Hepatic stellate cell (primary cell): ENCODE measurements at places on chromosomes 7 and 10.

GRCh38 chr10:2122431-2123124 lies 385.3 kb upstream of the ADARB2 start:
- no peak for DNase-seq

DNA sequence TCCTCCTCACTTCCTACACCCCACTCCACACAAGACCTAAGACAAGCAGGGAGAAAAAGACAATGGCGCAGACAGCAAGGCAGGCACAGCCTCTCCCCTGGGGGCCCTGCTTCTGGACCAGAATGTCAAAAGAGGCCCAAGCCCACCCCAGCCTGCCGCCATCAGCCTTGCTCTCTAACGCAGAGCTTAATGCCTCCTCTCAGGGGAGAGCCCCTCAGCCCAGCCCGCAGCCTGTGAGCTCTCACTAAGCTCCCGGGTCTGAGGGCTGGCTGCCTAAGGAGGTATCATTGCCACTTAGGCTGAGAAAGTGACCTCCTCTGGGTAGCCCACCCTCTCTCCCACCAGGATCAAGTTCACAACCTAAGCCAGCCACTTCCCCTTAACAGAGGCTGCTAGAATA lies 16.7 kb downstream of the SLIT1 start:
- DNase-seq, result no peak

DNA sequence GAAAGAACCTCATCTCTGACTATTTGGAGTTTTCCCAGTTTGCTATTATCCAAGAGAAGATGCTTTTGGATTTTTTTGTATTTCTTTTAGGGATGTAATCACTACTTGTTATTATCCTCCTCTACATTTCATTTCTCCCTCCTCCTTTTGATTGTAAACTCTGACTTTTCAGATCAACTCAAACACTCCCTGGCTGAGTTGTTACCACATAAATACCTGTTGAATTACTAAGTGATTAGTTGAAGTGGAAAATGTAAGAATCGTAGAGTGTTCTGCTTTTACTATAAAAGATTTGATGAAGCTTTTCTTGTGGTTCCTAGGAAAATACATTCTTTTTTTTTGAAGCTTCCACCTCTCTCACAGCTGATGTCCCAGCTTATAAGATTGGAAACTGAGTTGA lies 164.1 kb upstream of the C1GALT1 start:
- no peak for DNase-seq

DNA sequence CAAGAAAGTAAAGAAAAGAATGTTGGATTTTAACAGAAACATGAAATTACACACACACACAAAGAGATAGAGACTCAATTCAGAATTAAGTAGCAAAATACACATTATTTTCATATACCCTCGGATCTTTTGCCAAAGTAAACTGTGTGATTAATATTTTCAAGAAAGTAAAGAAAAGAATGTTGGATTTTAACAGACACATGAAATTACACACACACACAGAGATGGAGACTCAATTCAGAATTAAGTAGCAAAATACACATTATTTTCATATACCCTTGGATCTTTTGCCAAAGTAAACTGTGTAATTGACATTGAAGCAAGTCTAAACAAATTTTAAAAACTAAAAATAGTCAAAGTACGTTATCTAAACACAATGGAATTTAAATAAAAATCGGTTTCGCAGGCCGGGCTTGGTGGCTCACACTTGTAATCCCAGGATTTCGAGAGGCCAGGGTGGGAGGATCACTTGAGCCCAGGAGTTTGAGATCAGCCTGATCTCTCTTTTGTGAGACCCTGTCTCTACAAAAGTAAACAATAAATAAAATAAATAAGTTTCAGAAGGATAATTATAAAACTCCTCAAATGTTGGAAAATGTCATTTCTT lies 337.3 kb upstream of the MAGI2 start:
- DNase-seq, result no peak

GRCh38 chr10:133534417-133534816 lies 7.3 kb downstream of the CYP2E1 start:
- DNase-seq, result no peak

DNA sequence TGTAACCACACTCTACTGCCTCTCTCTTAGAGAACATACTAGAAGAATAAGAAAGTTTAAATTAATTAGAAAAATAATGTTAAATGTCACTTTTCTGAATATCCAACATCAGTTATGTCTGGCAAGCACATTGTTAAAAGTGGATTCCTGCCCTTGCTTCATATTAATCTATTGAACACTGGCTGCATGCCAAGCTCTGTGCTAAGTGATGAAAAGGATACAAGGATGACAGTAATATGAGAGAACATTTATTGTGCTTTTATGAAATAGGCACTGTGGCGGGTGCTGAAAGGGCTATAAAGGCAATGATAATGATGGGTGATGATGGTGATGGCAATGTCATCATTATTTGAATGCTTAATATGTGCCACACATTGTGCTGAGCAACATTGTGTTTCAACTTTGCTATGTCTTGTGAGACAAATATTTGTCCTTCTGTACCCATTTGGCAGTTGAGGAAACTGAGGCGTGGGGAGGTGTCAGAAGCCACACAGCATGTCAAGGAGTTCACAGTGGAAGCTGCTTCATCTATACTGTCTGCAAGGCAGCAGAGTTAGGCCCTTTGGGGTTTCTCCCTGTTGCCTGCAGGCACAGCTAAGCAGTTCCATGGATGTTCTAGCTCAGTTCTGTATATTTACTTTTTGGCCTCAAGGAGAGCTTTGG lies 64.2 kb upstream of the RAPGEF5 start:
- DNase-seq, result no peak

DNA sequence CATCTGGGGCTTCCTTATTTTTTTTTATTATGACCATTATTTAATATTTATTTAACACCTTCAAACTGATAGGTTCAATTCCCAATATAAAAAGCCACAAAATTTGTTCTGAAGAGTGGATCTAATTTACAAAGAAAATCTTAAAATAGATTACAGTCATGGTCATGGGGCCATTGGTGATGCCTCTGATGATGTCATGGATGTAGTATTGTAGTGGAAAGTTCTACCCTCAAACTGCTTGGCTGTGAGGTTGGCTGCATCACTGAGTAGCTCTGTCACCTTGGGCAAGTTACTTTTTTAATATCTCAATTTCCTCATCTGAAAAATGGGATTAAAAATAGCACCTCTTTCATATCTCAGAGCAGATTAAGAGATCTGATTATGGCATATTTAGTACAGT lies 128.5 kb downstream of the DKK1 start:
- DNase-seq, result no peak

DNA sequence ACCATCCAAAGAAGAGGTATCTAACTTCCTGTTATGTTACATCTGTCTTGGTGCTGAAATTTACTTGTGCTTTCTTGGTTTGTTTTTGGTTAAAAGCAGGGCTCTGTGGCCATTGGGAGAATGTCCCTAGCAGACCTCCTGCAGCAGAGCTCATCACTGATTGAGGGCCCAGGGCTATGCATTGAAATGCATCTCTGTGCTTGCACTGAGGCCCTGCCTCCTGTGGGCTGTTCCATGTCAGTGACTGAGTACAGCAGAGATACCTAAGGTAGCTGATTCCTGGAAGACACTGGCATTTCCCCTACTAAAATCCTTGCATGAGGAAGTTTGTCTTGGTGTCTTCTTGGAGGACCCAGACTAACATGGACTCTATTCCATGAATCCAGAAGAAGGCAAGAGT lies 213.9 kb downstream of the FRMD4A start:
- no peak for DNase-seq

DNA sequence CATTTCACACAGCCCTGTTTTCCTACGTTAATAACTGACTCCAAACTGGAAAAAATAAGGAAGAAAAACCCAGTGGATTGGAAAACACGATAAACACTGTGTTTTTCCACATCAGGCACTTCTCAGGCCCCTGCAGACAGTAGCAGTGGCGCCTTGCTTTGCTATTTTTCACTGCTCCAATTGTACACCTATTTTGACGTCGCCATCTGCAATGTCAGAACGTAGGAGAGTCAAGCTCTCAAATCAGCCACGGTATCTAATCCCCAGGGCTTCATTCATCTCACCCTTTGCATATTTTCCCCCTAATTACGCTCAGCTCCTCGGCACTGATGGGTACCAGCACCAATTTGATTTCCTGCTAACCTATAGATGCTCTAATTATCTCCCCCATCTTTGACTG lies 338.1 kb upstream of the GALNT17 start:
- no peak for DNase-seq

- no peak for DNase-seq
These were observed 527.6 kb upstream of the SORCS1 start for GRCh38 chr10:107692072-107692471.

- no peak for DNase-seq
These were observed 1.0 kb upstream of the DENND2A start for GRCh38 chr7:140641524-140642195.

GRCh38 chr7:85457911-85458310 lies 271.1 kb upstream of the SEMA3D start:
- no peak for DNase-seq

DNA sequence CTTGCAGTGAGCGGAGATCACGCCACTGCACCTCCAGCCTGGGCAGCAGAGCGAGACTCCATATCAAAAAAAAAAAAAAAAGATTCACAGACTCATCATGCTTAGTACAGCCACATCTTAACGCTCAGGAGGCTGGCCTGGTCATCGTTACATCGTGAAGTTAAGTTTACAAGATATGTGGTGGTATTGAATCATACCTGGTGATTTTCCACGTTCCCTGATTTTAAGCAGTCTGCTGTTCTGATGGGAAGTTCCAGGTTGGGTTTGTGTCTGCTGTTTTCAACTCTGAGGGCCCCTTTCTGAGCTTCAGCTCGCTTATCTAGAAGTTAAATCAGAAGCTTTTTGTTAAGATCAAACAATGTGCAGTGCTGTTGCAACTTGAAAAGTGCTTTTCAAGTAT lies 6.9 kb downstream of the PPP2R2D start:
- DNase-seq, result no peak

- DNase-seq, result peak; percentile 57
These were observed 9.9 kb upstream of the FAM180A start for GRCh38 chr7:135758531-135758932.

- no peak for DNase-seq
These were observed 6.4 kb downstream of the ZFYVE27 start for GRCh38 chr10:97743169-97743943.

DNA sequence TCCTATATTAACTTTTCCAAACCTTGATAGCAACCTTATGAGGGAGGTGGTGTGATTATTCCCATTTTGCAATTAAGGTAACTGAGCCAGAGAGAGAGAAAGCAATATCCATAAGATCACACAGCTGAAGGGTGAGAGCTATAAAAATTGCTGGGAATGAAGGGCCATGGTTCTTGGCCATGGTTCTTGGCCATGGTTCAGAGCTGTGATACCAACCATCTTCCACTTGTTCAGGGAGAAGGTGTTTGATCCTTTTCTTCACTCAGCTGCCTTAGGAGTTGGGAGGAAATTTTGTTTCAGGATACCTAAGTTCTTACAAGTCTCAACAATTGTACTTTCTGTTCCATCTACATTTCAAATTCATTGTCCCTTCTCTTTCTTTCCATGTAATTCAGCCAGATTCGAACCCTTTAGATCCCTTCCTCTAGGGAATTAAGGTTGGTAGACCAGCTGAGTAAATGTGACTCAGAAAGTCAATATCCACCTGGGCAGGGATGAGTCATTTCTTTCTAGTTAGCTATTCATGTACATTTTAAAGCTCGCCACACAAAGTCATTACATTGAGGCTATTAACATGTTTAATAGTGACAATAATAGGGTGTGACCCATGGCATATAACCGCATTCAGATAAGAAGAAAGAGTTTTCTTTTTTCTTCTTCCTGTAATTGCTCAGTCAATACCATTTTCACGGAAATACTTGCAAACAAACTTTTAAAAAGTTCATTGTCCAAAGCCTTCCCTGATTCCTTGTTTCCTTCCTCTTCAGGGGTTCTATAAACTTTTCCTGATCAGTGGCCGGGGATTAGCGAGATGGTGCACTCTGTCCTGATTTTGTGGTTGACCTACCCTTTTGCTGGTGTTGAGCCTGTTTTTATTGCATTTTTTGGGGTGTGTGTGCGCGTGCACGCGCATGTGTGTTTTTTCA lies 143.4 kb downstream of the TCF7L2 start:
- no peak for DNase-seq

DNA sequence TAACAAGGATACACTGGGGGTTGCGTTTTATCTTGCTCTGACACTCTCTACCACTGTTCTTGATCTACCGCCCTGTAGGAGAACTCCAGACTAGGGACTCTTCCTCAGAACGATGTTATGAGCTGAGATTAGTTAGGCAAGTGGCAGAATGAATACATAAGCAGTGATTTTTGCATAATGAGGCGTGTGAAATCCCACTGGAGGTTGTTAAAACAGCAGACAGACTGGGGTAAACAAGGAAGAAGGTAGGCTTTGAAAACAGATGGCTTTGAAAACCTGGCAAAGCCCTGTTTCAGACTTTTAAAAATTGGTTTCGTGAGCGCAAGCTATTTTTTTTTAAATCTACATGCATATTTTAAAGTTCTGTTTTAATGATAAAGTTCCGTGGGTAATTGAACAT lies 785.2 kb downstream of the TYW1 start:
- no peak for DNase-seq

- no peak for DNase-seq
These were observed 279.1 kb downstream of the BMPER start for GRCh38 chr7:34184466-34184865.

DNA sequence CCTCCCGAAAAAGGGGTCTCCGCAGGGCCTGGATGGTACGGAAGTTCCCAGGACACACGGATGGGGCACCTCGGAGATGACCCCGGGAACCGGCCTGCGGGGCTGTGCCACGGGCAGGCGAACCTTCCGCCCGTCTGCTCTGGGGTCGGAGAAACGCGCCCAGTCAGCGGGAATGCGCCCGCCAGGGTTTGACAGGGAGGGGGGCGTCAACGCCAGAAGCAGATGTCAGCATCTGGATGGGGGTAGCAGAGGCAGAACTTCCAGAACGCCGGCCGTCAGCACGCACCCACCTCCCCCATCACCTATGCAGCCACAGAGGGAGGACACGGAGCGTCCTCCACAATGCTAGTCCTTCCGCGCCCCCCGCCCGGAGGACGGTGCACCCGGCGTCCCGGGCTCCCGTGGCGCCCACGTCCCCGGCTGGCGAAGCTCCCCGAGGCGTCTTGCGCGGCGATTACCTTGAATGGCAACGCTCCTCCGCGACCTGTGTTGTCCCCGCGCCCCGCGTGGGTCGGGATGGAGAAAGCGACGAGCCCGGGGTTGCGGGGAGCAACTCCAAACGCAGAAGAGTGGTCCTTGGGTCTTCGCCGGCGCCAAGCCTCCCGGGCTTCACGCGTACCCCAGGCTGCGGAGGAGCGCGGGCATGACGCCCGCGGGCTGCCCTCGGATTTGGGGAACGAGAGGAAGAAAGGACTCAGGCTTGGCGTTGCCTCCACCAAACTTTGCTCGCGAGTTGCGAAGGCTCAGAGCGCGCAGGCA lies 561 bp downstream of the FGFR2 start:
- DNase-seq, result no peak

GRCh38 chr7:142668495-142668894 lies 80.8 kb upstream of the PRSS1 start:
- no peak for DNase-seq

DNA sequence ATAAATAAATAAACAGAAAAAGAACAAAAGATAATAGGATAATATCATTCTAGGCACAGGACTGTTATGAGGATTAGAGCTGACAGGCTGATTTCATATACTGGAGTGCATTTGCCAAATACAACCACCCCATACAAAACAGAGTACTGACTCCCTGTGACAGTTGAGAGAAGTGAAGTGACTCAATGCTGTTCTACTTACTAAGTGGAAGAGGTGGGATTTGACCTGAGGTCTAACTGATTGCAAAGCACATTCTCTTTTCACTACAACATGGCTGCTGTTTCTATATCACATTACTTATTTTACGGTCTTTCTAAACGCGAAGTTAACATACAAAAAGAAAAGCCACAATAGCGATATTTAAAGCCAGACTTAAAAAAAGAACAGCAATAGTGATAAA lies 51.4 kb downstream of the ITGB1 start:
- no peak for DNase-seq
